C1 segment of cervical spinal cord (tissue), 14 donors: ENCODE measurements at places on chromosomes 2 and 18.

- no peak for DNase-seq
These were observed 1052.6 kb upstream of the PIK3C3 start for GRCh38 chr18:40902436-40902835.

DNA sequence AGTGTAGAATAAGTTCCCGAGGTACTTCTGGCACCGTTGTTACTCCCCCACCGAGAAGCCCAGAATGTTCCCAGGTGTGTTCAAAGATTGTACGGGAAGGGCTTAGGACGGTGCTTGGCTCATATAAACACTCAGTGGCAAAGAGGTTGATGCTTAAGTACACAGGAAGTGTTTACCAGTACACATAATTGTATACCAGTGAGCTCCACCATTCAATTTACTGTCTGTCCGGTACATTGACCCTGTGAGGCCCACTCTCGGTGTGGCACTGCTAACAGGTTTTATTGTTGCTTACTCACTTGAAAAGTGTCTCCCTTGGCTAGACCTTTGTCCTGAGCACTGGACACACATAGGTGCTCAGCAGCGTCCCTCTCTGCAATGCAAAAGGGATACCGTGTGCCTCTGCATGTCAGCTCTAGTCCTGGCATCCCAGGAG is 191.0 kb downstream of the NEDD4L start:
- no peak for DNase-seq

GRCh38 chr2:27408601-27409320 is 630 bp downstream of the PPM1G start:
- DNase-seq: no peak

- DNase-seq: no peak
These were observed 43.4 kb upstream of the LPIN2 start for GRCh38 chr18:3056311-3056710.

DNA sequence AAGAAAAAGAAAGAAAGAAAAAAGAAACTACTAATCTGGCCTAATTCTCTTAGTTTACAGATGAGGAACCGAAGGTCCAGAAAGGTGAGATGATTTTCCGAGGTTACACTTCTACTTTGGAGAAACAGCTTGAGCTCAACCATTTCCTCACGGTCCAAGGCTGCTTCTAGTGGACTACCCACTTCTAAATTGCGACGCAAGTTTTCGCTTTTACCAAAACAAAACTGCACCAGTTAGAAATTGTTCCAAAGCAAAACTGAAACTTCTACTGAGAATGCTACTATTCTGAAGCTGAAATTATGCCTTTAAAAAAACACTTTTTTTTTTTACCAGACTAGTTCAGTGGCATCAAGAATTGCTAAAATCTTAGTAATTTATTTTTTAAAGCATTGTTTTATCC is 101.6 kb downstream of the INO80D start:
- no peak for DNase-seq

- DNase-seq: no peak
These were observed 89.6 kb upstream of the PPP1CB start for GRCh38 chr2:28662044-28662443.

- no peak for DNase-seq
These were observed 184.4 kb downstream of the KCNS3 start for GRCh38 chr2:18062892-18063291.

DNA sequence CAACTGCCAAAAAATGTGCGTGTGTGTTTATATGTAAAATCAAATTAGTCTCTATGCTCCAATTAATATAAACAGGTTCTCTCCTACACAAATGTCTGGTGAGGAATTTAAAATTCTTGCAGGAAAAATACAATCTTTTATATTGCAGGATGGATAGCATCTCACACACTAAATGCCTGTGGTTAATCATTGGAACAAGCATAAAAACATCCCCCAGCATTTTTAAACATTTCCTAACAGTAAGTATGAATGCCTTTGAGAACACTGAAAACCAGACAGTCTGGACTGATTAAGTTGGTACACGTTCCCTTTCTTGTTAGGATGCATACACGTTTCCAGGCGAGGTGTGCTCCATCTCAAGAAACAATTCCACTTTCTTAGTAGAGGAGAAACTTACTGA is 29.9 kb upstream of the PDE1A start:
- DNase-seq: no peak

- no peak for DNase-seq
These were observed 93.9 kb downstream of the CTIF start for GRCh38 chr18:48632676-48633257.
